Stimulated activated CD8-positive, alpha-beta memory T cell treated with anti-CD3 and anti-CD28 coated beads, Interleukin-15, amount 100 ng/mL, for 24 hours (primary cell): ENCODE measurements at places on chromosomes 2 and 18.

DNA sequence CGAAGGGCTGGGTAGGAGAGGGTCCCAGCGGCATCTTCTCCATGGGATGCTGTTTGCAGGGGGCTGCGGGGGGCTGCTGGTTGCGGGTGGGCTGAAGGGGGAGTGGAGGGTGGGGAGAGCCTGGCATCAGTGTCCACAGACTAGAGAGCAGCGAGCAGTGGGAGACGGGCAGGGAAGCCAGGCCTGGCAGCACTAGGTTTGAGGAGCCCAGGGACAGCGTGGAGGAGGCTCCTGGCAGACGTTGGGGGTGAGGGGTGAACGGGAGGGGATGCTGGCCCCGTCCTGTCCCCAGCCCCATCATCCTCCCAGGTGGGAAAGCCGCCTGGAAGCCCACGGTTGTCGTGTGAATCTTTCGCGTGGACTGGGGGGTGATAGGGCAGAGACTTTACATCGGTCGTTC is 48.2 kb upstream of the TFCP2L1 start:
- no peak for DNase-seq

DNA sequence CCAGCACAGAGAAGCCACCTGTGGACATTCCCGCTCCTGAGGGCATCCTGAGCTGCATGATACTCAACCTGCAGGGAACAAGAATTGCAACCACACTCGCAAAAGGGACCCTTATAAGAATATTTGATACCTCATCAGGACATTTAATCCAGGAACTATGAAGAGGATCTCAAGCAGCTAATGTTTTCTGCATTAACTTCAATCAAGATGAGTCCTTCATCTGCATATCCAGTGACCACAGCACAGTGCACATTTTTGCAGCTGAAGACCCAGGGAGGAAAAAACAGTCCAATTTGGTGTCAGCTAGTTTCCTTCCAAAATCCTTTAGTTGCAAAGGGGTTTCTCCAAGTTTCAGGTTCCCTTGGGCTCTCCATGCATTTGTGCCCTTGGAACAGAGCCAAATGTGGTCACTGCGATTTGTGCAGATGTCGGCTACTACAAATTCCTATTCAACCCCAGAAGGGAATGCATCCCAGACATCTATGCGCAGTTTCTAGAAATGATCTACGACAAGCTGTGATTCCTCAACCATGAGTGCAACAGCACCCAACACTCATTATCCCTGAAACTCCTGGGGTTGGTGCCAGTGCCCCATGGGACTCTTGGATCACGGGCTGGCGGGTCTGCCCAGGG is 23.3 kb upstream of the FHOD3 start:
- DNase-seq, result no peak

GRCh38 chr2:45855374-45855773 is 203.9 kb downstream of the PRKCE start:
- DNase-seq, result no peak

DNA sequence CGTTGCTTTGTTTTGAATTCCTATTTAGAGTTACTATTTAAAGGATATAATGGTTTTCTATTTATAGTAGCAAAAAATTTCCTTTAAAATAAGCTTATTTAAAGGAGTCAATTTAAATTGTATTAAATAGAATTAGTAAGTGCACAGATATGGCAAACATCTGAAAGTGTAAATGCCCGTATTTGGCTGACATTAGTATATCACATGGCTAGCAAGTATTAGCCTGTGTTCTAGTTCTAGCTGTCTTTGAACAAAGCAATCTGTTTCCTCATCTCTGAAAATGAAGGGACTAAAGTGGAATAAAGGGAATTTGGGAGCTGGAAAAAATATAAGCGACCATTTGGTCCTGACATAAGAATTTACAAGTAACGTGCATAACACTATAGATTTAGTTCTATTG is 32.2 kb downstream of the PELI1 start:
- DNase-seq, result no peak

GRCh38 chr18:55141318-55141717 is 182.1 kb upstream of the CCDC68 start:
- DNase-seq, result no peak
